ENCODE measurements at places on chromosomes 12 and 14.

DNA sequence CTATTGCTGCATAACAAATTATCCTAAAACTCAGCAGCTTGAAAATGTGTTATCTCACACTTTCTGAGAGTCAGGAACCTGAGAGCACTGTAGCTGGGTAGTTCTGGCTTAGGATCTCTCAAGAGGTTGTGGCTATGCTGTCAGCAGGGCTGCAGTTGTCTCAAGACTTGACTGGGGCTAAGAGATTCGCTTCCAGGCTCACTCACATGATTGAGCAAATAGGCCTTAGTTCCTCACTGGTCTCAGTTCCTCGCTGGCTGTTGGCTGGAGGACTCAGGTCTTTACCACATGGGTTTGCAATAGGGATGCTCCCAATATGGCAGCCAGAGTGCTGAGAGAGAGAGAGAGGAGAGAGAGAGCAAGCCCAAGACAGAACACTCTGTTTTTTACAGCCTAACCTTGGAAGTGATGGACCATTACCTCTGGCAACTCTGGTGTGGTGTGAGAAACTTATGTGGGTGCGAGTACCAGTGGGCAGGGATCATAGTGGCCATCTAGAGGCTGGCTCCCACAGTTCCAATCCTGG, 15.9 kb upstream of the DHRS2 start:
- DNase-seq, result no peak

DNA sequence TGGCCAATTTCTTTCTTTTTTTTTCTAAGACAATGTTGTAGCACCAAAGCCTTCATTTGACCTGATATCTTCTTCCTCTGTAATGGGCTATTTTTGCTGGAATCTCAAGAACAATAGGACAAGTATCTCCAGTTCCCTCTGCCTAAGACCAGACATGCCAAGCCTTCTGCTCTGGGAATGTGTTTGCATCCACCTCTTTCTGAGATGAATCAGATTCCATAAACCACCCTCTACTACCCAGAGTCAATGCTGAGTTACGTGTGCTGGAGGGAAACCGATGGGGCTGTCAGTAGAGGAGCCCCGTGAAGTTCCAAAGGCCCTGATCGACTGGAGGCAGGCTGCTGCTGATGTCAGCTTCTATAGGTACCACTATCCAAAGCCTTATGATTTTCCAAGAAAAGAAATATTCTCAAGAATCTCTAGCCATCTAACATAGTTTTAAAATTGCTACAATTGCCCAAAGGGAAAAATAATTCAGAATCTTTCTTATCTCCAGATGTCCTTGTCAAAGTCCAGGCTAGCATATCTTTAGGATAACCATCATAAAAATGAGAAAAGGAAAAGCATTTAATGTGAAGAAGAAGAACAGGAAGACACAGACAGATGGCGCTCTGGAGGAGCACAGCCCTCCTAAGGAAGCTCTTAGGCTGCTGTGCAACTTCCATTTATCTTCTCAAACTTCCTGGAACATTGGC, 101.9 kb downstream of the SLC8A3 start:
- DNase-seq, result no peak

DNA sequence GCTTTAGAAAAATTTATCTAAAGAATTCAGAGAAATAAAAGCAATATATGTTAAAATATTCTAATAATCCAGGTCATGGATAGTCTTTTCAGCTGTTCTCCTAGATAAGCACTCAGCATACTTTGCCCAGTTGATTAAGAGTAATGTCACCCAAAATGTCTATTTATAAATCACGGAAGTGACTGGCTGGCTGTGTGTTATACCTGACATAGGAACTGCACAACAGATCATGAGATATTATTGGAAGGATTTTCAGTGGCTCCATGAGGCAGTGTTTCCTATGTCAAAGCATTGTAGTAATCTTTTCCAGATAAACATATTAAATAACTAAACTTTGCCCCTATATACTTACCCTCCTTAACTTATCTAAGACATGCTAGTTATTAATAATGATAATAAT, 128.8 kb downstream of the ITPR2 start:
- DNase-seq, result no peak

GRCh38 chr14:26663506-26663905, 65.7 kb upstream of the NOVA1 start:
- DNase-seq, result no peak

GRCh38 chr12:29103539-29103974, 45.5 kb upstream of the FAR2 start:
- no peak for DNase-seq

GRCh38 chr14:36666416-36667206, 5.0 kb downstream of the PAX9 start:
- DNase-seq, result no peak

- DNase-seq, result no peak
Observed at GRCh38 chr14:30849983-30850382, 24.4 kb upstream of the COCH start.

DNA sequence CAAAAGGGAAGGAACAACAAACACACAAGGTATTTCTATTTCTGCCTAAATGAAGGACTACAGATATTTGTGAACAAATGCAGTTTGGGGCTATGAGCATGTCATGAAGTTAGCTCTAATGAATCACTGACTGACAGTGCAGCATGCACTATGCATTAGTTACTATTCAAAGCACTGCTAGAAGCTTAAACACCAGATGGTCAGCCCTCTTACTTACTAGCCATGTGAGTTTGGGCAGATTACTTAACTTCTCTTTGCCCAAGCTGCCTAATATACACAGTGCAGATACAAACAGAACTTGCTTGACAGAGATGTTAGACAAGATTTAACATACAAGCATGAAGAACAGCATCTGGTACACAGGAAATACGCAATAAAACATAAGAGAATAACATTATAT, 96.0 kb downstream of the ATXN2 start:
- DNase-seq, result no peak

DNA sequence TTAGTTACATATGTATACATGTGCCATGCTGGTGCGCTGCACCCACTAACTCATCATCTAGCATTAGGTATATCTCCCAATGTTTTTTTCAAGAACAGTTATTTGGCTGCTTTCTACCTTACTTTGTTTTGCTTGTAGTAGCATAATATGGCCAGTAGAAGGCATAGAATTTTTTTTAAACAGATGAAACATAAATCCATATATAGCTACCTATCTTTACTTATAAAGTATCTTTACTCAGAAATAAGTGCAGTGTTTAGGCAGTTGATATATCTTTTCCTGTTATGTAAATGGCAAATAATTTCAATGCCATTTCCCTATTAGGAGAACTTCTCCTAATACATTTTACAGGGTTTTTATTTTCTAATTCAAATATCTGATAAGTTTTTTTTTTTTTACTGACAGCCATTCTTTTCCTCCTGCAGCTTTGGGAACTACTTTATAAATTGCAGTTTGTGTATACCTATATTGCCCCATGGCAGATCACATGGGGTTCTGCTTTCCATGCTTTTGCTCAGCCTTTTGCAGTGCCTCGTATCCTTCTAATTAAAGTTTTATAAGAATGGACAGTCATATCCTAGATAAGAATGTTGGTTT, 143.1 kb downstream of the PCNX1 start:
- no peak for DNase-seq

- DNase-seq, result no peak
Observed at GRCh38 chr12:94445662-94446061, 14.0 kb downstream of the CEP83 start.

- DNase-seq, result no peak
Observed at GRCh38 chr12:88092771-88093170, 49.1 kb downstream of the CEP290 start.

- no peak for DNase-seq
Observed at GRCh38 chr14:100526632-100527031, 60.6 kb downstream of the BEGAIN start.

GRCh38 chr14:100302616-100303015, 3.6 kb downstream of the SLC25A29 start:
- no peak for DNase-seq

GRCh38 chr14:78028471-78028870, 141.7 kb upstream of the NRXN3 start:
- DNase-seq, result no peak

DNA sequence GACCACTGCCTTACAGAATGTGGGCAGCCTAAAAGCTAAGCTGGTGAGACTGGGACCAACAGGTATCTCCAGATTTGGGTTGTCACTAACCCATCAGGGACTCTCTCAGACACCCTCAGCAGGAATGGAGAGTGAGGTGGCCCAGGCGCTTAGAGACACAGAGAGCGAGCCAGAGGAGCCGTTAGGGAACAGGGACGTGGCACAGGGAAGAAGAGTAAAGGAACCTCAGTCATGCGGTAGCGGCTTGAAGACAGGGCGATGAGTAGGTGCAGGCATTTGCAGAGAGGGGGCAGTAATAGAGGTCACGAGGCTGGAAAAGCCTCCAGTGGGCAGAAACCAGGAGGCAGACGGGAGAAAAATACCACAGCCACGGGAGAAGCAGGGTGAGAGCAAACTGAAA, 158.0 kb upstream of the CCND2 start:
- no peak for DNase-seq

GRCh38 chr14:85024931-85025330, 505.0 kb upstream of the FLRT2 start:
- no peak for DNase-seq

DNA sequence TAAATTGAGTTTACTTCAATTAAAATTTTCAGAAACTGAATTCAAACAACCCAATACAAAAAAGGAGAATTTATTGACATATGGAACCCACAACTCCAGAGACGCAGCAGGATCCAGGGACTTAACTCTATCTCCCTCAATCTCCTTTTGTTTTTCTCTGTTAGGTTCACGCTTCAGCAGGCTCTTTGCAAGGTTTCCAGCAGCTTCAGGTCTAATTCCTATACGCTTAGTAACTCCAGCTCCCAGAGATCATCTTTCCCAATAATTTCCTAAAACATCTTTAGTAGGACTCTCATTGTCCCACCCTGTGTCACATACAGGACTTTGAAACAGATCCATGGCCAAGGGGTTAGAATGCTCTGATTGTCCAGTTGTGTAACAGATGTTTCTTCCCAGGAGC, 175.2 kb downstream of the RMST start:
- DNase-seq, result no peak

- DNase-seq, result no peak
Observed at GRCh38 chr12:48388460-48388859, 37.7 kb upstream of the ZNF641 start.

GRCh38 chr14:52397844-52398243, 83.7 kb downstream of the PTGER2 start:
- no peak for DNase-seq

DNA sequence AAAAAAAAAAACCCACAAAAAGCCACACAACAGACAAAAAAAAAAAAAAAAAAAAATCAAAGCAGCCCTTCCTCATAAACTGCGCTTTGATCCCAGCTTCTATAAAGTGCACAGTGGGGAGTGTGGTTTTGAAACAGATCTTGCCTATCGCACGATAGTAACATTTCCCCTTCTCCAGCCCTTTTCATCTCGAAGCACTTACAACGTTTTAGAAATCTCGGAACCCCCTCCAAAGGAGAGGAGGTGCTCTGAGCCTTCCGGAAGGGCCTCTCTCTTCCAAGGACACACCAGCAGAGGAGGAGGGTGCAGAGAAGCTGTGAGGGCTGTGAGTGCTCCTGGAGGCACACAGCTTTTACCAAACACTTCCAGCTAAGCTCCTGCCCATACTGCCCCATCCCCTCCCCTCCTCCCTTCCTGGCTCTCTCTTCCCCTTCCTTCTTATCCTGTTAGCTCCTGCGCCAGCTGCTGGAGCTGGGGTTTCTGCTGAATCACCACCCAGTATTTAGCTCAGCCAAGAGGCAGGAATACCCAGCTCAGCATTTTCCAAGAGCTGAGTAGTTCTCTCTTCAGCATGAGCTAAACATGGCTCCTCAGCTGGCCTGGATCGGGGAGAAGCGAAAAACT, 28.4 kb downstream of the SLC7A8 start:
- no peak for DNase-seq

- DNase-seq, result no peak
Observed at GRCh38 chr12:21334771-21335325, at the start of gene SLCO1A2. TSS of gene SLCO1A2 (minus strand) at chr12:21334917. CDS start at chr12:21334647, 270 bp downstream.

DNA sequence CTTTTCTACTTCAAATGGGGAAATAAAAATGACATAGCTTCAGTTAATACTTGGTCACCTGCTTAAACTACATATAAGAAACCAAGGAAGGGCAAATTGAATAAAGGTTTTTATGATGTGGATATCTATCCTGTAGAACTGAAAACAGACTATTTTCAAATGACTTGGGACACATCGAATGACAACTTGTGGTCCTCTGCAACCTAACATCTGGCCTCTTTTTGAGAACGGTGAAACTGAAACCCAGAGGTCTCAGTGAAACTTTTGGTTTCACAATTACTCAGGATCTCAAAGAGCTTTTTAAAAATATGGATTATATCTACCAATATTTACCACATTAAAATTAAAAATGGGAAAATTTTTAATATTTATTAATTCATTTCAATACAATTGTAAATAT, 65.2 kb downstream of the PPP2R5E start:
- no peak for DNase-seq

DNA sequence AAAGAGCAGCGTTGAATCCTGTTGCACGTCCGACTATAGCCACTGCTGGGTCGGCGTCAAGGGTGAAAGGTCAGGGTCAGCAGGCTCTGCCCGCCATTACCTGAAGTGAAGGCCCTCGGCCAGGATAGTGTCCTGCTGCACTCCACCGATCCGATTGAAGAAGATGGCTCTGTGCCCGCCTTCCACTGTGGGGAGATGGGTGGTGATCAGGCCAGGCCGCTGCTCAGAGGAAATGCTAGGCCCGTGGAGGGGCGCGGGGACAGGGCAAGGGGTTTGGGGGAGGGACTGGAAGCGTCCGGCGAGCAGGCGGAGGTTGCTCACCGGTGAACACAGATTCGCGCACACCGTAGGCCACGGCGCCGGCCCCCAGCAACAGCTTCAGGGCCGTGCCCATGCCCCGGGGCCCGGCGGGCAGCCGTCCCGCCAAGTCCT, 352 bp downstream of the PHB2 start:
- no peak for DNase-seq

GRCh38 chr14:103594265-103594664, 31.5 kb downstream of the COA8 start:
- DNase-seq, result peak; percentile 79

- DNase-seq, result no peak
Observed at GRCh38 chr12:117761528-117762100, 207.2 kb downstream of the KSR2 start.

- DNase-seq, result no peak
Observed at GRCh38 chr12:93109551-93110203, 180.6 kb upstream of the EEA1 start.

DNA sequence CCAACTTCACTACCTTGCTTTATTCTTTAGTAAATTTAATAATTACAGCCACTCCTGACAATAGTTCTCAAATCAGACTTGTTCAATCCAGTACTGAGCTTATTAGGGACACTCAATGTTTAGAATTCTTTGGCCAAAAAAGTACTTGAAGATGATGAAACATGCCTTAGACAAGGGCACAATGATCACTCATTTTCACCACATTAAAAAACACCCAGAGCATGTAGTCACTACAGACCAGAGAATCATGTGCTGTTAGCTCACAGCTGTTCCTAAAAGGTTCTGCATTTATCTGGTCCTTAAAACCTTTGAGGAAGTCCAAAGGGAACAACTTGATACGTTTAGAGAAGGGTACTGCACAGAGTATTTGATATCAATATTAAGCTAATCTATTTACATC, 98.7 kb downstream of the INSM2 start:
- DNase-seq, result no peak

GRCh38 chr14:96817750-96818666, 20.8 kb downstream of the VRK1 start:
- no peak for DNase-seq

Data from nucleus accumbens (tissue), 56 donors.